Urothelium cell line (cell line): ENCODE measurements at places on chromosomes 5 and 9.

DNA sequence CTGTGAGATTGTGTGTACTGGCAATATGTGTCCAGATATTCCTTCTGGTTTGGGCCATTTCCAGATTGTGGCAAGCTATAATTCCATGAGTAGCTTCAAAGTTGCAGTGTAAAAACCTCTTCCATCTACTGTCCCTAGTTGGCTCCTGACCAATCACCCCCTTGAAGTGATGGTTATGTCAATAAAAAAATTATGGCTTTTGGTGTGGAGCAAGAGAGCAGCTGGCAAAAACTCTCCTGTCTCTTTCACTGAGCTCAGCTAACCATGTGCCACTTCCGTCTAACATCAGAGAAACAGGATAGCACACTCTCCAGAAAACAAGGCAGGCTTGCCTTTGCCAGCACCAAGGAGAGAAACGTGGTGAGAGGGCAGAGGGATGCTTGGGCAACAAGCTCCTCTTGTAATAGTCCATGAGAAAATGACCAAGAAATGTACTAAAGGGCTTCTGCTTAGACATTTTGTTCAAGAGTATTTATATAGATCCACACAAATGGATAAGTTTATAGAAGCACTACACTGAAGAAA lies 914.4 kb upstream of the SEMA6A start:
- no peak for DNase-seq

GRCh38 chr5:132136906-132137305 lies 63.3 kb downstream of the CSF2 start:
- DNase-seq = no peak

- DNase-seq = no peak
Measured at GRCh38 chr5:96284727-96285389, 148.2 kb downstream of the PCSK1 start.

DNA sequence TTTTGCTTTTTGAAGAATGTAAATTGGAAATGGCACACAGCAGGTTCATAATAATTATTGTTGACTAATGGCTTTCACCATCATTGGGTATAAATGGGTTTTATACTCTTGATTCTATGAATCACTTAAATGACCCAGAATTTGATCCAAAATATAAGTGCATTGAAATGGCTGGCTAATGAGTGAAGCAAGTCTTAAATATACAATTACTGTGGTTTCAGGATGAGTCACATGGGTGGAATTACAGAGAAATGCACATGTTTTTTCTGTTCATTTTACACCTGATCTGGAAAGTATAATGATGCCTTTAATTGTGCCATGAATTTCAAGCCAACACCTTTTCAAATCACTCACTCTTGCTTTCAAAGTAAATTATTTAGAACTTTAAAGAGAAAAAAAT lies 380.8 kb upstream of the CD180 start:
- no peak for DNase-seq

DNA sequence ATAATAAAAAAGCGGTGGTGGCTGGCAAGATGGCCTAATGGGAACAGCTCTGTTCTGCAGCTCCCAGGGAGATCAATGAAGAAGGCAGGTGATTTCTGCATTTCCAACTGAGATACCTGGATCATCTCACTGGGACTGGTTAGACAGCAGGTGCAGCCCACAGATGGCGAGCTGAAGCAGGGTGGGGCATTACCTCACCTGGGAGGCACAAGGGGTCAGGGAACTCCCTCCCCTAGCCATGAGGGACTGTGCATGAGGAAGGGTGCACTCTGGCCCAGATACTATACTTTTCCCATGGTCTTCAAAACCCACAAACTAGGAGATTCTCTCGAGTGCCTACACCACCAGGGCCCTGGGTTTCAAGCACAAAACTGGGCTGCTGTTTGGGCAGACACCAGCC lies 45.6 kb upstream of the PTGER4 start:
- DNase-seq = no peak
